LHCN-M2 (cell line): ENCODE measurements at places on chromosomes 7 and 10. TPM values are rescaled to one million over a fixed set of nuclear protein-coding genes. Genes with fewer than 3 reads are reported as not detected.

GRCh38 chr10:45023426-45023825 lies 22.7 kb downstream of the ZNF22 start:
- peak; percentile 17 for DNase-seq

The KIAA1549 gene
- 2.5 and 3.3 TPM in 2 replicates for total RNA-seq

The PNPLA8 gene
- total RNA-seq, result 33.9 and 44.5 TPM in 2 replicates

The SPAM1 gene
- not detected in 2 replicates for total RNA-seq

- peak; percentile 31 for DNase-seq
Observed at GRCh38 chr10:60410970-60411369, 21.3 kb upstream of the ANK3 start.

The PRSS37 gene
- total RNA-seq, result not detected in 2 replicates

The FAM25G gene
- not detected in 2 replicates for total RNA-seq

- DNase-seq, result no peak
Observed at GRCh38 chr7:4702961-4703512, 20.9 kb downstream of the FOXK1 start.

DNA sequence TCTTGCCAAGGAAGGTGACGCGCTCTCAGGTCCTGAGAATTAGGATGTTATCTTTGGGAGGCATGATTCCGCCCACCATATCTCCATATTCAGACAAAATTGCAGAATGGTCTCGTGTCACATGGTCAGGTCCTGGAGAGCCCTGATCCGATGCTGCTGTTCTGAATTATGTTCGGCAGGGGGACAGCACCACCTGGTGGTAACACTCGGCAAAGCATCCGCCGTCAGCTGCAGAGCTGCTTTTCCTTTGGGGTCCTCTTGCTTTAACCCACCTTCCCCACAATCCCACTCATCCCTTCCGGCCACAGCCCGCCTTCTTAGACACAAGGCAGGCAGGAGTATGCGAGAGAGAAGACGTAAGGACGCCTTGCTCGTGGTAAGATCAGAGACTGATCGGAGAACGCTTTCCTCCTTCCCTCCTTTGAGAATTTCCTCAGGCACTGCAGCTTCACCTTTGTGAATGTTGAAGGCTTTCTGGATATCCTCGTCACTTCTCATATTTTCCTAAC lies 327.8 kb upstream of the C7orf33 start:
- DNase-seq, result peak; percentile 28

DNA sequence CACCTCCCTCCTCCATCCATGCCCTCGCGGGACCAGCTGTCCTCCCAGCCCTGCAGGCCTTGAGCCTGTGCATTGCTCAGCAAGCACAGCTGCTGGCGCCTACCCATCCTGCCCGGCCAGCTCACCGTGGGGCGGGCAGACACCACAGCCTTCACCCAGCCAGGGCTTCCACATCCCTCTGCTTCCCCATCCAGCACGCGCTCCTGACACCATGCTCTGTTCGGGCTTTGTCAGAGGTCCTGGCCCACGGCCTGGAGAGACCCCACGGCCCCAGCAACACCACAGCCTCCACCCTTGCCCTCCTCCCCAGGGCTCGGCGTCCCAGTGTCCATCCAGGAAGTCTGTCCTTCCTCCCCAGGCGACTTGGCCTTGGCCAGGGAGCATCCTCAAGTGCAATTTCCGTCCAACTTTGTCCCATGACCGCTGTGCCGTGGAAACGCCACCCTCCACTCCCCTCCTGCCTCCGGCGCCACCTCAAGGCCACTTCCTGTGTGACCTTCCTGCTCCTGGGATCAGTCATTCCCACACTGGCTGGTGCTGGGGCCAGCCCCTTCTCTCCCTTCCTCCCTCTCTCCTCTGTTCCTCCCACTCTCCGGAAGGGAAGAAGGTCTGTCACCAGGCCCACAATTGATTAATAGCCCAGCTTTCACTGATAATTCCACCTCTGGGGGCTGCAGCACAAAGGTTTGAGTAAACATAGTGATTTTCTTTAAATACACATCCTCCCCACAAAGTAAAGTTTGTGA lies 71.5 kb upstream of the SMNDC1 start:
- peak; percentile 83 for DNase-seq

- peak; percentile 41 for DNase-seq
Observed at GRCh38 chr10:93198401-93199131, 124.9 kb downstream of the CYP26A1 start.

DNA sequence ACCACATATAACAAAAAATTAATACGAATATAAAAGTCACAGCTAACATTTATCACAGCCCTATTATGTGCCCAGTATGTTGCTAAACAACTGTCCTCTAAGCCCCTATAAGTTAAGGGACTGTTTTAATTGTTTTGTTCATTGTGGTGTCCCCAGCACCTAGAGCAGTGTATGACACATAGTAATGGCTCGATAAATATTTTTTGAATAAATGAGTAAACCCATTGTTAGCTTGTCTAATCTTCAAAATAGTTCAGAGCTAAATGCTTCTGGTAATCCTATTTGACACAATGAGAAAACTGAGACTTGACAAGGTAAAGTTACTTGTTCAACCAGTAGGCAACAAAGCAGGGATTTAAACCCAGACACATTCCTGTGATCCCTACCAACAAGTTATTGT lies 78.4 kb upstream of the NEUROD6 start:
- DNase-seq, result no peak

GRCh38 chr7:140416560-140416959 lies 12.7 kb downstream of the RAB19 start:
- DNase-seq, result no peak

DNA sequence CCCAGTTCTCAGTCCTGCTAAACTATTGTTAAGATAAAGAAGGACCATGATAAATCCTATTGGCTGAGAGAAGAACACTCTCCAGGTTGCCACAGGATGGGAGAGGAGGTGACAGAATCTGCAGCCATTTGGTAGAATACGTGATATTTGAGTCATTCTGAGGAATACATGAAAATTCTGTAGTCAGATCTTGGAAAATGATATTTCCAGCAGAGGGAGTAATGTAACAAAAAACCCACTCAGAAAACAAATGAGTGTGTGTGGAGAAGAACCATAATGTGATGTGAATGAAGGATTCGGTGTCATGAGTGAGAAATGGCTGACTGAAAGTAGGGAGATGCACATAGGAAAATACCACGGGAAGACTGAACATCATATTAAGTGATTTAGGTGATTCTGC lies 128.5 kb upstream of the PFKP start:
- peak; percentile 27 for DNase-seq

DNA sequence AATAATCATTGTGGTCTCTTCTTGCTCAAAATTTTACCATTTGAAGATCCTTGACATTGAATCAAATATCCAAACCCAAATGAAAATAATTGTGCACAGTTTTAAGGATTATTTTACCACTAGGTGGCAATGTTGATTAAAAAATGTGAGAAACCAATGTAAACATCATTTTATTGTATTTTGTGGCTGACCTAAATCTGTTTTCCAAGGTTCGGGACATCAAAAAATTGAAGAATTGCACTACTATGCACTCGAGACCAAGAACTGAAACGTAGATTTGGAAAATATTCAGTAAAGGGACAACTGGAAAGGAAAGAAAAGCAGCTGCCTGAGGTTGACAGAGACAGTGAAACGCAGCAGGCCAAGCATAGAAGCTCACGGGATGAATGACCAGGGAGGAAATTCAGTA lies 259.3 kb downstream of the SNX13 start:
- DNase-seq, result peak; percentile 58

The RNLS gene
- total RNA-seq, result not detected in 2 replicates

DNA sequence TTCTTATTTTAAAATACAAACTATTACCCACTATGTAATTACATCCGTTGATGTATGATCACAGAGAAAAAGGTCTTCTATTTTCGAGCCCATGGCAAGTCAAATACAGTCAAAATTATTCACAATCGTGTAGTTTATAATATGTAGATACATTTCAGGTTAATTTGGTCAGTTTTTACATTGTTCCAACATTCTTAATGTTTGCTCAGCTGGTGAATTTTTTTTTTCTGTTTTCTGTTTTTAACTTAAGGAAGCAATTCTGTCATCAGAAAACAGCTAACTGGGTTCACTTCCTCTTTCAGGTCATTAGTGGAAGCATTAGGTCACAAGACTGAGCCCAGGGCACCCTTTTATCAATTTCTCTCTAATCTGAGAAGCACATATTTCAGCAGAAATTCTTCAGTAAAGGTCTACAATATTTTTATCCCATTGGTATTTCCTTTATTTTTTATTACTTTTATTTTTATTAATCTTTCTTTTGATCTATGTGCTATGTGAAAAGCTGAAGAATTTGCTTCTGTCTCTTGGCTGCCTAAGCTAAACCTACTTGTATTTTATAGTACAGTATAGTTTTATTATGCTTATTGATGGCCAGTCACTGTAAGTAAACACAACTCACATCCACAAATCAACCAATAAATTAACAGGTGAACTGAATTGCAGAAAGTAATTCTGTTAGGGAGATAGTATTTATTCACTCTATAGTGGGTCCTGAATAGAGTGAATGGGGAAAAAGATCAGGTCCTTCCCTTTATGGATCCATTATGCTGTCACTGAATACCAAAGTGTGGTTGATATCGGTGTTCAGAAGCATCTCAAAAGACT lies 84.6 kb downstream of the ICA1 start:
- DNase-seq, result no peak

- peak; percentile 81 for DNase-seq
Observed at GRCh38 chr10:71713135-71714030, 6.2 kb downstream of the C10orf105 start.

The DPYSL4 gene
- total RNA-seq, result 21.9 and 22.4 TPM in 2 replicates

GRCh38 chr10:72658696-72659400 lies 33.0 kb upstream of the MICU1 start:
- DNase-seq, result no peak

DNA sequence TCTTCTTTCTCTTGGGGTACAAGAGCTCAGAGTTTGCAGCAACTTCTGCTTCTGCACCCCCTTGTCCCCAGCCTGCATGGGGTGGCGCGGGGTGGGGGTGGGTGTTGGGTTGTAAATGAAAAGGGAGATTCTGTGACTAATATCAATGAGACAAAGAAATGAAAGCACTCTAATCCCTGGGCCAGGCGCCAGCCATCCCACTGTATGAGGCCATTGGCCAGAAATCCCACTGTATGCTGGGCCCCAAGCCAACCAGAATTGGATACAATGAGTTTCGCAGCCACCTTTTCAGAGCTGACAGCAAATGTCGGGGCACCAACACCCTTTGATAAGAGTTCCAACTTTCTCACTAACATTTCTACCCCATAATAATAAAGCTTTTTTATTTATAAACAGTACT lies 10.9 kb upstream of the PTN start:
- DNase-seq, result peak; percentile 26

- DNase-seq, result no peak
Observed at GRCh38 chr10:21369697-21370096, 155.8 kb downstream of the SKIDA1 start.

The OPN4 gene
- total RNA-seq, result not detected in 2 replicates

- no peak for DNase-seq
Observed at GRCh38 chr7:112447406-112447805, 2.9 kb upstream of the IFRD1 start.

GRCh38 chr10:107418085-107418806 lies 253.7 kb upstream of the SORCS1 start:
- DNase-seq, result no peak

- no peak for DNase-seq
Observed at GRCh38 chr10:84945791-84946190, 617.4 kb downstream of the CCSER2 start.

DNA sequence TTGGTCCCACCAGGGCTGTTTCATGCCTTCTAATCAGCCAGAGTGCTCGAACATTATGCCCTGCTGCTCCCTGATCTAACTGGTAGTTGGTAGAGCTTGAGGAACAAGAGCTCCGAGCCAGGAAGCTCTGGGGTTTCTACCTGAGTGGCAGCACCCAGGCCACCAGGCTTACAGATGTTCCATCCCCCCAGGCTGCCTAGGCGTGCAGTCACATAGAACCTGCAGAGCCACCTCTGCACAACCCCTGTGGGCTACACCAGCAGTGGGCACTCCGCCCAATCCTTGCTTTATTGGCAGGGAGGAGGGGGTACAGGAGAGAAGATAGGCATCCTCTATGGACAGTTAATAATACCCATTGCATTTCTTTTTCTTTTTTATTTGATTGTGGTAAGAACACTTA lies 21.8 kb downstream of the MAP3K8 start:
- no peak for DNase-seq

DNA sequence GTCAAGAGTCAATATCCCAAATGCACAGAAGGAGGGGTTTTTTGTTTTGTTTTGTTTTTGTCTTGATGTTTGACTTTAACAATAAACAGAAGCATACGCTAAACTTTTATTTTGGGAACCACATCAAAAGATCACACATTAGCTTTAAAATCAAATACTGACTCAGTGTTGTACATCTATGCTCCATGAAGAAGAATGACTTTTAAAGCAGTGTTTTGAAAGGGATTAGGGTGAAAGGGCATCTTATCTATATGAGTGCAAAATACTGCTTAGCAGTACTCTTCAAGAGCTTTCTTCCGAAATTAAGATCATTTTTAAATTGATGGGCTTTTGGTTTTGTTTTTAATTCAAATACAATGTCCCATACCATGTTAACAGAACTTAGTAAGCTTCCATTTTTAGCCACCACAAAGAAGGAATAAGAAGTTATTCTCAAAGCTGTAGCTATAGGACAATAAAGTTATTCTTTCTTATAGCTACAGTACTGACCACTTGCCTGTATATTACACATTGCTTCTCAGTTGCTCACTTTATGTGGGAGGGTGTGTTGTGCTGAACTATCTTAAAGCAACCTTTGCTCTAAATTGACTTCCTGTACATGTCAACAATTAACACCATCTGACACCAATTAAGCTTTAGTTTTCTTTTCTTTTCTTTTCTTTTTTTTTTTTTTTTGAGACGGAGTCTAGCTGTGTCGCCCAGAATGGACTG lies 144.3 kb upstream of the KAT6B start:
- DNase-seq, result no peak

DNA sequence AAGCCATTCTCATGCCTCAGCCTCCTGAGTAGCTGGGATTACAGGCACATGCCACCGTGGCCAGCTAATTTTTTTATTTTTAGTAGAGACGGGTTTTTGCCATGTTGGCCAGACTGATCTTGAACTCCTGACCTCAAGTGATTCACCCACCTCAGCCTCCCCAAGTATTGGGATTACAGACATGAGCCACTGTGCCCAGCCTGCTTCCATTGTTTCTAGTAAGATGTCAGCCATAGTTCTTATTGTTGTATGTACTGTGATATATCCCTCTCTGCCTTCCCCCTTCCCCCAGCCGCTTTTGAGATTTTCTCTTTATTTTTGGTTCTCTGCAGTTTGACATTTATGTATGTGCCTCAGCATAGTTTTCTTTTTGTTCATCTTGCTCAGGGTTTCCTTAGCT lies 87.9 kb upstream of the KLF14 start:
- DNase-seq, result peak; percentile 73

GRCh38 chr7:159091041-159091440 lies 53.6 kb downstream of the VIPR2 start:
- no peak for DNase-seq

The PNLIPRP1 gene
- total RNA-seq, result not detected in 2 replicates

- DNase-seq, result peak; percentile 81
Observed at GRCh38 chr10:21317902-21318301, 207.6 kb downstream of the SKIDA1 start.

- no peak for DNase-seq
Observed at GRCh38 chr7:2643386-2644219, 11.8 kb downstream of the TTYH3 start.

The TYW1B gene
- 1.2 and 1.5 TPM in 2 replicates for total RNA-seq

DNA sequence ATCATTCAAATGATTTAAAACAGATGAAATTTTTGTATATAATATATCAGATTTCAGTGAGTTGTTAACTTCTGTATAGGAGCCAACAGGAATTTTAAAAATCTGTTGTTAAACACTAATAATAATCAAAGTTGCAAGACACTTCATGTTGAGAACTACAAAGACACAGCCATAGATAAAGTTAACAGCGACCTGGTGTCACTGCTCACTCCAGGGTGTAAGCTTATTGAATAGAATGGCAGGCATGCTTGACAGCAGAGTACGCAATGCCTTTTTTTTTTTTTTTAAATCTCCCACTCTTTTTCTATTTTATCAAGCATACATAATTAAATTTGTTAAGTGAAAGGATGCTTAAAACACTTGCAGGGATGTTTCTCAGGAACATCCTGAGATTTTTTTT lies 32.0 kb downstream of the PCDH15 start:
- DNase-seq, result no peak
